RPMI7951 (cell line): ENCODE measurements at places on chromosomes 2 and 18. TPM values are rescaled to one million over a fixed set of nuclear protein-coding genes. Genes with fewer than 3 reads are reported as not detected.

DNA sequence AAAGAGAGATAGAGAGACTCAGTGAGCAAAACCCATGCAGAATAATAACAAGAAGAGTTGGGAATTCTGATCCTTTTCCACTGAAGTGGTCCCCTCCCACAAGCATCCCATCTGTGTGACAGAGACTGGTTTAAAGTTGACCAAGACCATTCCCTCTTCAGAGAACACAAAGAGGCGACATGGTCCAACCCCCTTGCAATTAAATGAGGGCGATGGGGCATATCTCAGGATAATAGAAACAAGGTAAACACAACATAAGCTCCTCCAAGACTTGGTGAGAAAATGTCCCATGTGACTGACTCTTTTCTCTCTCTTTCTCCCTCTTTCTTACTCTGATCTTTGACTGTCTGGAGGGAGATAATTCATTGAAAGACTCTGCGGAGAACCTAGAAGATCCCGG is 526.7 kb downstream of the SOX11 start:
- DNase-seq = no peak

DNA sequence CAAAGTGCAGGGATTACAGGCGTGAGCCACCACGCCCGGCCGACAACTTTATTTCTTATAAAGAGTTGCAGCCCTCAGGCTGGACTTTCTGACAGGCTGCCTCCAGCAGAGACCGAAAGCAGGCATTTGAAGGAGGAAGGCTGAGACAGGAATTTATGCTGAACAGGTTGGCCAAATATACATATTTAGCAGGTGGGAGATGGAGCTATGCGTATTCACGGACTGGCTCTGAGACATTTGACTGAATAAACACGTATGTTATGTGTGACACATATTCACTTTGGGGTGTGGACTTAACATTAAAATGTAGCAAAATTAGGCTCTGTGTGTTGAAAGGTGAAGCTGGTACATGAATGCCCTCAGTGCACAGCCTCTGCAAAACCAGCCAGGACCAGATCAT is 65.9 kb downstream of the SNTG2 start:
- DNase-seq = no peak

DNA sequence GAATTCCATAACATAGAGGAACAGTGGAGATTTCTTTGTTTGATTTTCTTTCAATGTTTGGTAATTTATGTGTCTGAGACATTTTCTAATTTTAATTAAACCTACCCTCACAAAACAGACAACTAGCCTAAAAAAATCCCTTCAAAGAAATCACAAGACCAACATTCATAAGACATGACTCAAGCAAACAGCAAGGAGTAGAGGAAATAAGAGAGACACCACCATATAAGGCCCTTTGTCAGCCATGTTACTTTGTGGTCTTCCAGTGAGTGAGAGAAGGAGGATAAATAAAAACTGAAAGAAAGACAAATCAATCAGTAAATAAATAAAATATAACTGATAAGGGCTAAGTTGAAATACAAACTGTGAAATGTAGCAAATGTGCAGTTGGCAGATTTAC is 830.8 kb upstream of the SLC39A10 start:
- DNase-seq = no peak

GRCh38 chr18:54030434-54030833 is 194.0 kb downstream of the MBD2 start:
- DNase-seq = no peak

GRCh38 chr18:6488956-6489355 is 74.2 kb upstream of the L3MBTL4 start:
- DNase-seq = no peak

Gene OTOS
- 1.7 TPM in 1 of 2 replicates, not detected in the other for total RNA-seq

Gene IL1R2
- total RNA-seq = 3.0 and 4.3 TPM in 2 replicates

Gene USP34
- total RNA-seq = 60.3 and 70.0 TPM in 2 replicates

Gene KIF1A
- total RNA-seq = 0.36 TPM in 1 of 2 replicates, not detected in the other
